T-helper 2 cell treated with Interferon-gamma antibody and Interleukin-4, amounts not matched to agents 5 μg/mL and 100 μg/mL, for 36 hours (primary cell): ENCODE measurements at places on chromosomes 3 and 15.

DNA sequence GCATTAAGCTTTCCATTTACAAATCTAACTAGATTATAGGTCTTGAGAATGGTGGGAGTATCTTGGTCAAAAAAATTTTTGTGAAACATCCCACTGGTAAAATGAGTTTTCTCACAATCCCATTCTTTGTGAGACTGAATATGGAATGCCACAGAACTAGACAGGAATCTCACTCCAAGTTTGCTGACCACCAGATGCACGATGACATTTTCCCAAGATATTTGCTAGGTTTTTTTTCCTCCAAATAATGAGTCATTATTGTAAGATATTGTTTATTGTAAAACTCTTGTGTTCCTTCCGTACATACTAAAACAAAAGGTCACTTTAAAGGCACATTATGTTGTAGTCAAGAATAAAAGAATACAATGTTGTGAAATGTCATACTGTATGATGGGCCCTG lies 53.9 kb downstream of the COPS2 start:
- DNase-seq: no peak

DNA sequence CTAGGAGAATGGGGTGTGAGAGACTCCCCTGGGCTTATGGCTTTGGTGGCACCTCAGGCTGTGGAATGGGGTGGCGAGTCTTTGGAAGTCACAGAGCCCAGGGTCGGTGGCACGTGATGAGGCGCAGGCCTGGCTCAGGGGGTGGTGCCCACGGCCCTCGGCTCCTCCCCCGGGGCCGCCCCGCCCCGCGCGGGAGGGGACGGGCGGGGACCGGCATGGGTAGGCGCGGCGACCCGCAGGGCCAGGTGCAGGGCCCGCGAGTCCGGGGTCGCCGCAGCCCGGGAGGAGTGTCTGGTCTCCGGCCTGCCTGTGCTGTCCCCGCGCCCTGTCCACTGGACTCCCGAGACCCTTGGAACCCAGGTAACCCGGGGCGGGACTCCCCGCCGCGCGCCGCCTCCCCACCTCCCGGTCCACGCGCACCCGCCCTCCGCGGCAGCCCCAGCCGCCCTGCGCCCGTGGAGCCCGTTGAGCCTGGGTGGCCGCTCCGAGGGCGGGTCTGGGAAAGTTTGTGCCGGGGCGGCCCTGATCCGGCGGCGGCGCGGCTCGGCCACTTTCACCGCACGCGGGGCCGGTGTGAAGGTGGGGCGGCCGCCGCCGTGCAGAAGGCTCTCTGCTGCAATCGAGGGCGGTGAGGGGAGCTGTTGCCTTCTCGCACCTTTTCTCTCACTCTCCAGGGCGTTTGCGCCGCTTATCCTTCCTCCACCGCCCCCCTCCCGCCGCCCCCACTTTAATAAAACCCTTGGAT lies at the start of gene PAQR5:
Gene PAQR5, plus strand, starts transcription at position 216 of the 745 bp plus-strand sequence. CDS start 61,169 bp downstream, outside the sequence.
- no peak for DNase-seq

DNA sequence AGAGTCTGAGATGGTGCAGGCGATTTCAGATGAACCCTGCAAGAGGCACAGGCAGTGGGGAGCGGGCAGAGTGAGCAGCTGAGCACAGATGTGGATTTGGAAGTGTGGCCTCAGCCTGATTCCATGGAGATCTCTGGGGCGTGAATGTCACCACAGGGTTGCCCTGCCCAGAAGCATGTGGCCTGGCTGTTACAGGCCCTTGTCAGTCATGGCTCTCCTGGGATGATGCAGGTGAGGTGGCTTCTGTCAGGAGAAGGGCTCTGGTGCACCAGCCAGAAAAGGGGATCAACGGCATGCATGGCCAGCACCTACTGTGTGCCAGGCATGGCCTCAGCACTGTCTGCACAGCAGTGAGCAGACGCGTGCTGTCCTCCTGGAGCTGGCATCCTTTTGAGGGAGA lies 11.9 kb downstream of the HDAC11 start:
- DNase-seq: no peak

DNA sequence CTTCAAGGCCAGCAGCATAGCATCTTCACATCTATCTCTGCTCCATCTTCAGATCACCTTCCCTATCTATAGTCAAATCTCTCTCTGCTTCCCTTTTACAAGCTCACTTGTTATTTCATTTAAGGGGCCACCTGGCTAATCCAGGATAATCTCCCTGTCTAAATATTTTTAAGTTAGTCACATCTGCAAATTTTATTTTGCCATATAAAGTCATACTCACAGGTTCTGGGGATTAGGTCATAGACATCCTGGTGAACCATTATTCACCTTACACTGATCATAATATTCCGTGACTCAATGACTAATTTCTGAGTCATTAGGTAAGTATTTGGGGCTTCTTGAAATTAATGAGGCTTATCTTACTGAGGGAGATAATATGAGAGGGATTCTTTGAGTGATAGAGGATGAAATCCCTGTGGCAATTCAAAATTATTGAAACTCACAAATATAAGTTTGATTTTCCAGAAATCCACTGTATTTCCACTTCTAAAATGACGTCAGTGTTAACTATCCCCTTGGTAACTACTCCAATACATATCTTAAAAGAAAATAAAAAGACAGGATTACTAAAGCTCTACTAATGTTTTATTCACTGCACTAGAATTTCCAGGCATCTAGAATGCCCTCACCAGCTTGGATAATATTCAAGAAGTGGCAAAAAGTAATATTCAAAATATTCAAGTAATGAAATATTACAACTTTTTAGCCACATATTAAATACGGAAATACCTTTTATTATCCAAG lies 93.7 kb upstream of the RBMS3 start:
- DNase-seq: no peak

DNA sequence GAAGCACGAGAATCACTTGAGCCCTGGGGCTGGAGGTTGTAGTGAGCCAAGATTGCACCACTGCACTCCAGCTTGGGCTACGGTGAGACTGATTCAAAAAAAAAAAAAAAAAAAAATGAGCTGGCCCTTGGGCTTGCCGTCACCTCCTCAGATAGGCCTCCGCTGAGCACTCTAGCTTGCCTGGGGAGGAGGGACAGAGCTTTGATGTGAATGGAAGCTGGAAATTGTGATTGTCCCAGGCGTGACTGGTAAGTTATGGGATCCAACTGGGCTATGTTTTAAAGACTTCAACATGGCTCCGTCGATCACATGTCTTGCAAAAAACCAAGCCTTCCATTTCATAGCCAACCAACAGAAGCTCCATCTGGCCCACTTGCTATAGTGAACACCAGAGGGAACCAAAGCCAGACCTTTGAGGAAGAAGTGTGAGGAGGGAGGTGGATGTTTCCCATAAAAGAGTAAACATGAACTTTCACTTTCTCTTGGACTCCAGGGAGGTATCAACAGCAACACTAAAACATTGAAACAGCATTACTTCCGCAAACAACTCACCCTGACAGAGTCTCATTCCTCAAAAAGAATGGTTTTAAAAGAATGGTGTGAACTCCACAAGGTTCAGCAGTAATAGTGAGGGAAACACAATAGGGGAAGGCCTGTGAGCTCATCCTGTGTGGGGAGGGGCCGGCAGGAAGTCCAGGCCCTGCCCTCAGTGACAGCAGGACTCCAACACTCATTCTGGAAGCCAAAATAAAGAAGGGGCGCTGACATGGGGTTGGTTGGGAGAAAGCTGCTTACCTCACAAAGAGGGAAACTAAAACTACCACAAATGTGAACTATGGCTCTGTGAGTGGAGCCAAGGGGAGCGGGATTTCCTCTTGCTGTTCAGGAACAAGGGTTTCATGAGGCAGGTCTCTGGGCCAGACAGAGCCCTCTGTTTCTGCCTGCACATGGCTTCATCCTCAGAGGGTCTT lies 59.2 kb upstream of the IL12A start:
- peak; percentile 5 for DNase-seq

DNA sequence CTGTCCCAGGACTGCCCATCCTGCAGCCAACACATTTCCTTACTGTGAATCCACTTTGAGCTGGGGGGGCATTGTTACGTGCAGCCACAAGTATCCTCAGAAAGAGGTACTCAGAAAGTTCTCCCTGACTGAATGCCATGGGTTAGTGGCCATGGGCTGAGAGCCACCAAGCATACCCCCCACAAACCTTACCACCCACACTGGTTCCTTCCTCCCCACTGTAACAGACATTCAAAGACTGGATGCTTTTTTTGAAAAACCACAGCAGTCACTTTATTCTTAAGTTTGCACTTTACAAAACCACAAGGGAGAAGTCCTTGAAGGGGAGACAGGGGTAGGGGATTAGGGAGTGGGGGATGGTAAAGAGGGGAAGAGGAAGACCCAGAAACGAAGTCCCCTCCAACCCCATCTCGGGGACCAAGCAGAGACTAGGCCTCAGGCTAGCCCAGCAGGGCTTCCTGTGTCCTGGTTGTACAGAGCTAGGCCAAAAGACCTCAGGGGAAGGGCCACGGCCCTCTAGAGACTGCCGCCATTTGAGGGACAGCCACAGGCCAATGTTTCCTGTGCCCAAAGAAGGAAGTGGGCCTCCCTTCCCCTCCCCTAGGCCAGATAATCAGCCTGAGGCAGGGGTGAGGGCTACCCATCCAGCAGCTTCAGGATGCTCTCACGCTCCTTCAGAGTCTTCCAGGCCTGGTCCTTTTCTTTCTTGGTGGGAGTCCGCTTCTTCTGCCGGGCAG lies 10.1 kb upstream of the CAMK1 start:
- DNase-seq: peak; percentile 70
